Fibroblast of skin of scalp (primary cell): ENCODE measurements at places on chromosomes 5 and 9.
A peak's percentile ranks its signal among the peaks of the same experiment; 100 is the strongest.

GRCh38 chr9:1100201-1100600, 50.0 kb downstream of the DMRT2 start:
- no peak for DNase-seq

GRCh38 chr9:21825637-21826036, 23.2 kb downstream of the MTAP start:
- DNase-seq = no peak

DNA sequence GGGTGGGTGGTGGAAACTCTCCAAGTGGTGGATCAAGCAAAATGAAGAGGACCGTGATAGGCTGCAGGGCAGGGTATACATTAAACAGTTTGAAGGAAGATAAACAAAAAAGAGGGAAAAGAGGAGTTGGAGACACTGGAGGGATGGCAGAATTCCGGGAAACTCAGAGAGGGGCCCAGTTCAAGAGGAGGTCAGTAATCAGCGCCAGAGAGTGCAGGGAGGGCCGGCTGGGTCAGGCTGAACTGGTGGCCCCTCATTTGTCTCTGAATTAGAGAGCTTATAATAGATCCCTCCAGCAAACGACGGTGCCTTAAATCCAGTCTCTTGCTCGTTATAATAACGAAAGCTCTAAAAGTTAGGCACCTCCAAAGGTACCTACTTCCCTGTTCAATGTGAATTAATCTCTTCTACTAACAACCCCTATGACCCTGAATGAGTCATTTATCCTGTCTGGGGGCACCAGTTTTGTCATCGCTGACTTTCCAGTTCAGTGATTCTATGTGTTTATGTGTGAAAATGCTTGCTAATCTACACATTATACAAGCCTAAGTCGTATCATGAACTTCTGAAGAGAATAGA, 2.4 kb upstream of the ZSWIM6 start:
- DNase-seq = no peak

- DNase-seq = peak; percentile 10
These were observed 466.0 kb upstream of the ADAMTS16 start for GRCh38 chr5:4674166-4674565.

GRCh38 chr9:134929193-134930158, 11.8 kb upstream of the FCN1 start:
- DNase-seq = no peak

- DNase-seq = no peak
These were observed 26.0 kb upstream of the MAST4 start for GRCh38 chr5:66570201-66570600.

- DNase-seq = no peak
These were observed 5.5 kb downstream of the MVB12B start for GRCh38 chr9:126331964-126332748.

GRCh38 chr9:21919377-21920362, 74.5 kb downstream of the CDKN2A start:
- peak; percentile 32 for DNase-seq

DNA sequence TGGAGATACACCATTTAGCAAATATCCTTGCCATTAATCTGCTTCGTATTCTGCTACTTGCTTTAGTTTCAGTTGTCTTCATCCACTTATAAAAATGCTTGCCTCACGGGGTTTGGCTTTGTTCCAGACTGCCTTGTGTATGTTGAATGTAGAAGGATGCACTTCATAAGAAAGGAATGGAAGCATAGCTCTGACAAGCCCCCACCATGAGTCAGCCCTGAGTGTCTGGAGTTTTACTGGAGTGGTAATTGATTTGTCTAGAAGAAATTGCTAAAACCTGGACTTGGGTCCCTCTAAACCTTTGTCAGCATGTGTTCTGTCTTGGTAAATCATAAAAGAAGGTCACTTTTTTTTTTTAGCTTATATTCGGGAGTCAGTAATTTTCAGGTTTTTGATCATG, 4.6 kb downstream of the TEX48 start:
- DNase-seq = peak; percentile 100

GRCh38 chr9:108894225-108894997, 32.3 kb downstream of the ACTL7A start:
- DNase-seq = no peak

DNA sequence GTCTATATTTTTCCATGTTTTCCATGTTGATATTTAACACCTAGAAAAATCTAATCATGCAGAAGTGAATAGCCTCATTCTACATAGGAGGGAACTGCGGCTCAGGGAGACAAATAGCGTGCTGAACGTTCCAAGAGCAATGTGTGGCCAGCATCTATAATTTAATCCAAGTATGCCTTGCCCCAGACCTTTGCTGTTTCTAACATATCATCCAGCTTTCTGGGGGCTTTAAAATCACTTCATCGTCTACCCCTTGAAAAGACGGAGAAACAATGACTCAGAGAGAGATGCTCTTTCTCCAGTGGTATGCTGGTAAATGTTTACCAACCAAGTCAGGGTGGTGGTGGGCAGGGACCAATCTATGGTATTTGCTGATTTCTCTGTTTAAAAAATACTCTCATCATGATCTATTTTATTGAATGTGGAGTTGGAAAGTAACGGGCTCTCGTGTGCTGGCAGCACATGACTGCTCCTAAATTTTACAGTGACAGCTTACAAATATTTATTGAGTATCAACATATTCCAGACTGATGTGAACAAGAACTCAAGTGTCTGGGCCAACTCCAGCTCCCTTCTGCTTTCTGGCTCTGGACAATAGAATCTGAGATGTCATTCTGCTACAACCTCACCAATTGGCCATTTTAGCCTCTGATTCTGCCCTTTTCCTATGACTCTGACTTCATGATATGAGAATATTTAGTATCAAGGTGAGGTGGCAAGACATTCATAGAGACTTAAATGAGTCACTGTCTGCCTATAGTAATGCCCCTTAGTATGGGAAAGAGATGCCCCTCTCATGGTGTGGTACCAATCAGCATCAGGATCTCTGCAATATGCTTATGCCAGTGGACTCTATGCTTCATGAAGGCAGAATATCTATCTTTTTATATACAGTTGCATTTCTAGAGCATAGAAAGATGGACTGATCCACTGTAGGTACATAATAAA, 407.4 kb upstream of the TNC start:
- DNase-seq = no peak

GRCh38 chr5:129664336-129664937, 83.5 kb upstream of the MINAR2 start:
- DNase-seq = peak; percentile 55

DNA sequence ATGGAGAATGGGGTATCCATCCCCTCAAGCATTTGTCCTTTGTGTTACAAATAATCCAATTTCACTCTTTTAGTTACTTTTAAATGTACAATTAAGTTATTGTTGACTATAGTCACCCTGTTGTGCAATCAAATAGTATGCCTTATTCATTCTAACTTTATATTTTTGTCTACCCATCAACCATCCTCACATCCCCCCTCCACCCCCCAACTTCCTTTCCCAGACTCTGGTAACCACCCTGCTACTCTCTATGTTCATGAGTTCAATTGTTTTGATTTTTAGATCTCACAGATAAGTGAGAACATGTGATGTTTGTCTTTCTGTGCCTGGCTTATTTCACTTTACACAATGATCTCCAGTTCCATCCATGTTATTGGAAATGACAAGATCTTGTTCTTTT, 15.4 kb upstream of the RANBP17 start:
- peak; percentile 27 for DNase-seq

DNA sequence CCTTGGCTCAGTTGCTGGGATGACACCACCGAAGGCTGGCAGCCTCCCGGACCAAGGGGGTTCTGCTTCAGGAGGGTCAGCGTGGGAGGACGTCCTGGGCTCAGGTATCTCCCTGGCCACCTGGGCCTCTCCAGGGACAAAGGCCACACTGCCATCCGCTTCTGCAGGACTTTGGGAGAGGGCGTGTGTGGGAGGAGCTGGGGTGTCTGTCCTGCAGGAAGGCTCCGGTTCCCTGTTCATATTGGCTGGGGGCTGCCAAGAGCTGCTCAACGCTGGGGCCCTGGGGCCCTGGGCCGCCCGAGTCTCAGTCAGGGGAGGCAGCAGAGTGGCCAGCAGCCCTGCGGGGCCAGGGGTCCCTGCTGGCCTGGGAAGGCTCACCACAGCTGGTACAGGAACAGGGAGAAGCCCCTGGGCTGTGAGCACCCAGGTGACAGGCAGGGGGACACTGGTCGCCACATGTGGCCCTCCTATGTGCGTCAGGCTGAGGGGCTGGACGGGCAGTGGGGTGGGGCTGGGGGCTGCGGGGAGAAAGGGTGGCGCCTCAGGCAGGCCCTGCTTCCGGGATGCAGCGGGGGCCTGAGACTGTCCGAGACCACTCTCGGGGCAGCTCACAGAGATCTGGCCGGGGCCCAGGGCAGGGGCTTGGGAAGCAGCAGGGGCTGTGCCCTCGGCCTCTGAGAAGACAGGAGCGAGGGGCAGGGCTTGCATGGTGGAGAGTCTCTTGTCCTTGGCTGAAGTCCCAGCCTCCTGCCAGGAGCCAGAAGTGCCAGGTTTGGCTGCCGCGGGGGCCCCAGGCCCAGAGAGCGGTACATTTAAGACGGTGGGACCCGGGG, 4.9 kb upstream of the CARD9 start:
- DNase-seq = no peak

GRCh38 chr5:96117771-96118651, 156.4 kb upstream of the ELL2 start:
- DNase-seq = peak; percentile 73

- peak; percentile 98 for DNase-seq
These were observed 55.6 kb downstream of the PTPDC1 start for GRCh38 chr9:94139672-94140417.

DNA sequence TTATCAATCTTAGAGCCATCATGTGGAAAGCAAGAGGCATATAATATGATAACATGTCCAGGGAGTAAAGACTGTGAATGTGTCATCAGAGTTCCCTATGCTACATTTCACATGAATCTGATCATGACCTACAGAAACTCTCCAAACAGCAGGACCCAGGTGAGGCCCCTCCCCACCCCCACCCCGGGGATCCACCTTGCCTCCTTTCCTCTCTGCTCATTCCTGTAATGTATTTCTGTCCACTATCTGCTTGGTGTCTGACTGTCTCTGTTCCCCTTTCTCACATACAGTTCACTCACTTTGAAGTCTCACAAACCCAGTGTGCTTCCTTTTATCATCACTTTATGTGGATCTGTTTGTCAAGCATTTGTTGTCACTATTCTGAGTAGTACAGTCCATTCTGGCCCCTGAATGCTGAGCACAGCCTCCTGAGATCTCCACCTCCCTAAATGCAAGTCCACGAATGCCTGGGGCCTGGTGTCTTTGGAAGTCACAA, 76.4 kb upstream of the SMARCA2 start:
- DNase-seq = no peak

DNA sequence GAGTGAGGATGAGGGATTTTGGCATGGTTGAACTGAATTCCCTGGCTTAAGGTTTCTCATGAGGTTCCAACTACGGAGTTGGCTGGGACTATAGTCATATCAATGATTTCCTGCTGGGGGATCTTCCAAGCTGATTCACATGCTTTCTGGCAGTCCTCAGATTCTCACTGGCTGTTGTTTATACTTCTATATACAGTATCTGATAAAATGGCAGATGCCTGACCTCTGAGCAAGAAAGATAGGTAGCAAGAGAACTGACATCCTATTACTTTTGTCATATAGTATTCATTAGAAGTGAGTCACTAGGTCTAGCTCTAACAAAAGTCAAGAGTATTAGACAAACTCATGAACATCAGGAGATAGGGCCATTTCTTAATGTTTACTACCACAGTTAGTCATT, 440.9 kb upstream of the EDIL3 start:
- DNase-seq = peak; percentile 10

- no peak for DNase-seq
These were observed 28.4 kb downstream of the SYK start for GRCh38 chr9:90830051-90830450.

GRCh38 chr5:123813264-123813663, 301.3 kb downstream of the CSNK1G3 start:
- DNase-seq = peak; percentile 26

DNA sequence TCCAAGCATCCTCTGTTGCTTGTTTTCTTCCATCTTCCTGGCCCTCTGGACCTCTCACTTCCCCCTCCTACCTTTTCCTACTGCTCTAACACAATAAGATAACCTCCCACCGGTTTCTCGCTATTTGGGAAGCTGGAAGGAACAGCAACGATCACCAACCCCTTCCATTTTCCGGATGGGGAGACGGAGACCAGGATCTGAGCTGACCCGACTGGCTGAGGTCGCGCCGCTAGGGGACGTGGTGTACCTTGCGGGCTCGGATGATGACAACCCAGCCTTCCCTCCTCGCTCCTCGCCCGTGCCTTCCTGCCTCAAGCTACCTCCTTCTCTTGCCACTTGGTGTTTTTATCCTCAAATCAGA, 1.9 kb downstream of the LPAR1 start:
- peak; percentile 68 for DNase-seq

DNA sequence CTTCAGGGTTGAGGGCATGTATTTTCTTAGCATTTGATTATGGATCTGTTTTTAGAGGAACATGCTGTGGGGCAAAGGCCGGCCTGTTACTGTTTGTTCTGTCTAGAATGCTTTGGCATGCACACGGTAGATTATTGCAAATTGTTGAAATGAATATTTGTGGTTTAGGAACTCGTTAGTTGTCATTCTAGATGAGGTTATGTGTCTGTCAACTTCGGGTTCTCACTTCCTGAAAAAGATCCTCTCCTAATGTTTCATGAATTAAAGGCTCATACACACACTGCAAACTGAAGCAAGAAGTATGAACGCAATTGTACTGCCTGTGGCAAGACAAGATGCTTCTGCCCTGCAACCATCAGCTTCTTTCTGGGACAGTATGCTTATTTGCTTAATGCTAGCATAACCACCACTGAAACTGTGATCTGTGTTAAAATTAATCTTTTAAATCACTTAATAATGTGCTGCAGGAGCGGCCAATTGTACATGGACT, 99.6 kb downstream of the BASP1 start:
- peak; percentile 74 for DNase-seq

GRCh38 chr9:121505903-121506735, 6.5 kb upstream of the GGTA1 start:
- peak; percentile 44 for DNase-seq

DNA sequence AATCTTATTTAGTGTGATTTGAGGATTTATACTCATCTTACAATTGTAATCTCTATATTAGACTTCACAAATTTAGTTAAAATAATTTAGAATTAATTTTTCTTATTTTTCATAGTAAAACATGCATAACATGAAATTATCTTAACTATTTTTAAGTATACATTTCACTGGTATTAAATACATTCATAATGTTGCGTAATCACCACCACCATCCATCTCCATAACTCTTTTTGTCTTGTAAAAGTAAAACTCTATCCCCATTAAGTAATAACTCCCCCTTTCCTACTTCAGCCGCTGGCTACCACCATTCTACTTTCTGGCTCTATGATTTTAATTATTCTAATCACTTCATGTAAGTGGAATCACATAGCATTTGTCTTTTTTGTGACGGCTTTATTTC, 193.4 kb downstream of the SH3GL2 start:
- no peak for DNase-seq

DNA sequence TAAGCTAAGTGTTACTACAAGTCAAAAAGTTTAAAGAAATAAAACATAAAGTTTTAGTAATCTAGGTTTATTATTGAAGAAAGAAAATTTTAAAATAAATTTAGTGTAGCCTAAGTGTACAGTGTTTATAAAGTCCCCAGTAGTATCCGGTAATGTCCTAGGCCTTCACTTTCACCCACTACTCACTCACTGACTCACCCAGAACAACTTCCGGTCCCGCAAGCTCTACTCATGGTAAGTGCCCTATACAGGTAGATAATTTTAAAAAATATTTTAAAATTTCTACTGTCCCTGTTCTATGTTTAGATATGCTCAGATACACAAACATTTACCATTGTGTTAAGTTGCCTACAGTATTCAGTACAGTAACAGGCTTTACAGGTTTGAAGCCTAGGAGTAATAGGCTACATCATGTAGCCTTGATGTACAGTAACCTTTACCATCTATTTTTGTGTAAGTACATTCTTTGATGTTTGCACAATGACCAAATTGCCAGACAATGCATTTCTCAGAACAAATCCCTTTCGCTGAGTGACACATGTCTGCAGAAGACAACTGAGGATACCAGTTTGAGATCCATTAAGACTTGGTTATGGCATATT, 253.6 kb downstream of the TRIM32 start:
- no peak for DNase-seq
